ENCODE measurements at places on chromosomes 11 and 22. TPM values are rescaled to one million over a fixed set of nuclear protein-coding genes. Genes with fewer than 3 reads are reported as not detected.

Gene ACR
- 0.17 TPM for total RNA-seq

Gene RAB36
- total RNA-seq, result 0.33 TPM

Gene NFAM1
- total RNA-seq, result 3.5 TPM

Gene SYCE3
- total RNA-seq, result 2.2 TPM

Gene SH3BP1
- total RNA-seq, result 8.2 TPM

Gene ANGPTL5
- total RNA-seq, result not detected

Gene RAB3IL1
- 5.0 TPM for total RNA-seq

Gene ALKBH8
- 4.7 TPM for total RNA-seq

Gene PATL1
- 14.4 TPM for total RNA-seq

Gene SPDYC
- total RNA-seq, result 0.08 TPM

Gene OR8G5
- total RNA-seq, result not detected

Gene KCNJ1
- 0.23 TPM for total RNA-seq

Gene NAALAD2
- 3.3 TPM for total RNA-seq

Gene SCO2
- total RNA-seq, result 1.4 TPM

Gene SLC17A6
- total RNA-seq, result not detected

Gene GTSE1
- total RNA-seq, result 0.17 TPM

Gene FOLH1
- 11.5 TPM for total RNA-seq

Gene SMTNL1
- not detected for total RNA-seq

Gene TEF
- 16.2 TPM for total RNA-seq

Gene HEPACAM
- total RNA-seq, result 3.3 TPM

Gene ZNF70
- total RNA-seq, result 1.9 TPM

Gene TECTA
- 2.4 TPM for total RNA-seq

Gene CCDC73
- total RNA-seq, result 0.50 TPM

Gene NELL1
- total RNA-seq, result not detected

Gene ISX
- total RNA-seq, result not detected

Gene ME3
- 7.2 TPM for total RNA-seq

Gene GRIA4
- total RNA-seq, result not detected

Gene FOLR1
- total RNA-seq, result not detected

Gene PHF21B
- not detected for total RNA-seq

Gene HTATIP2
- total RNA-seq, result 43.2 TPM

Gene SEPTIN3
- under 0.01 TPM for total RNA-seq

Gene KIF18A
- 0.08 TPM for total RNA-seq

Gene PAMR1
- total RNA-seq, result 3.6 TPM

Gene MMP8
- 0.17 TPM for total RNA-seq

Gene ST14
- 5.9 TPM for total RNA-seq

Gene EI24
- 64.9 TPM for total RNA-seq

Gene LTO1
- total RNA-seq, result 8.3 TPM

Gene CTNND1
- total RNA-seq, result 74.1 TPM

Gene CNGA4
- total RNA-seq, result not detected

Gene PDE3B
- 43.1 TPM for total RNA-seq

Gene TEX54
- total RNA-seq, result not detected

Gene OR2D2
- total RNA-seq, result not detected

Gene HORMAD2
- not detected for total RNA-seq

Gene FXYD6
- 4.7 TPM for total RNA-seq

Gene SLC22A9
- total RNA-seq, result 25.8 TPM

Gene APOA5
- 1,045 TPM for total RNA-seq
